Mesothelial cell of epicardium (in vitro differentiated cells): ENCODE measurements at places on chromosomes 6 and 20.
A peak's percentile ranks its signal among the peaks of the same experiment; 100 is the strongest.

DNA sequence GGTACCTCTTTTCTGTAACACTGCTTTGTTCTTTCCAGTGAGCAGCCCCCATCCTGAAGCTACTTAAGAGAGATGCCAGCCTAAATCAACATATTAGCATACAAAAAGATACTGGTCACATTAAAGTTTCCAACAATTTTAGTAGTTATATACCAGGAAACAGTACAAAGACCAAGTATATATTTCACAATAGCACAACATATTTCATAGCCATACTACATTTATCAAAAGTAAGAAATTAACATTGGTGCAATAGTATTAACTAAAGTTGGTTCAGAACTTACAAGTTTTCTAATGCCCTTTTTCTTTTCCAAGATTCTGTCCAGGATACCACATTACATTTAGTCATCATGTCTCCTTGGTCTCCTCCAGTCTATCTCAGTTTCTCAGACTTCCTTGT is 641.0 kb upstream of the GJE1 start:
- H3K27me3 ChIP-seq = no peaks in the 10 kb centered on the region
- H3K27ac ChIP-seq = no peak overlapping the region
- H3K4me3 ChIP-seq = no peak overlapping the region
- no peaks in the 10 kb centered on the region for H3K4me1 ChIP-seq
- H3K36me3 ChIP-seq = no peaks in the 10 kb centered on the region

GRCh38 chr20:4283016-4283415 is 267.7 kb upstream of the RNF24 start:
- no peak for DNase-seq
- H3K36me3 ChIP-seq = no peaks in the 10 kb centered on the region
- H3K27me3 ChIP-seq = peaks cover 2% of the 10 kb centered on the region
- H3K4me1 ChIP-seq = no peaks in the 10 kb centered on the region
- H3K27ac ChIP-seq = no peak overlapping the region

DNA sequence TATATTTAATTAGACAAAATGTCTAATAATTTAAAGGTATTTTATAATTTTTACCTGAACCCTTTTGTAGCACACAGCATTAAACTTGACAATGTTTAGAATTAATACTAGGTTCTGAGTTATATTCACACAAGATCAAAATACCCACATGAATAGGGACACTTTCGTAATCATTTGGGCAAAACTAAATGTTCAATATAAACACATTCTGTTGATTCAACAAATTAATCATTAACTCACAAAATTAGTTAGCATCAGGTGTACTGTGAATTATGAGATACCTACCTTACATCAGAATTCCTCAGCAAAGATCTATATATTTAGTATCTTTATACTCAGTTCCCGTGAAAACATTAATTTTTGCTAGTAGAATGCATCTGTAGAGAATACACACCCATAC is 481.5 kb upstream of the MANEA start:
- H3K4me3 ChIP-seq = no peak overlapping the region
- no peak overlapping the region for H3K27ac ChIP-seq

DNA sequence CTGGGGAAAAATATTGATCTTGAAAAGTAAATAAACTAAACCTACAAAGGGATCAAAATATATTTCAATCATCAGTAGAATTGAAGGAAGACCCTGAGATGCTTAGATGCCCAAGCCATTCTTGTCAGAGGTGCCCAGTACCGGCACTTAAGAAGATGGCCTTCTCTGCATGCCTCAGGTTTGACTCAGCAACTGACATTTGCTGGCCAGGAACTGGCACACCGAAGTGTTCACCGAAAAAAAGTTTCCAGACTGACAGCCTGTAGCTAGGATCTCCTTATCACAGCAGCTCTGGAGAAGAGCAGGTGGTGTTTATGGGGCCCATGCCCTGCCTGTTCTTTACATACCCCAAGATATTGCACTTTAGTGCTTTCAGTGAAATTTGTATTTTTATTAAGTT is 203.2 kb downstream of the MOXD1 start:
- H3K27me3 ChIP-seq = no peaks in the 10 kb centered on the region
- no peak overlapping the region for H3K4me3 ChIP-seq

GRCh38 chr6:146984251-146984924 is 219.8 kb upstream of the STXBP5 start:
- H3K27me3 ChIP-seq = no peaks in the 10 kb centered on the region
- H3K27ac ChIP-seq = peak overlapping the region; percentile 82
- H3K36me3 ChIP-seq = peaks cover 14% of the 10 kb centered on the region
- no peak for DNase-seq

DNA sequence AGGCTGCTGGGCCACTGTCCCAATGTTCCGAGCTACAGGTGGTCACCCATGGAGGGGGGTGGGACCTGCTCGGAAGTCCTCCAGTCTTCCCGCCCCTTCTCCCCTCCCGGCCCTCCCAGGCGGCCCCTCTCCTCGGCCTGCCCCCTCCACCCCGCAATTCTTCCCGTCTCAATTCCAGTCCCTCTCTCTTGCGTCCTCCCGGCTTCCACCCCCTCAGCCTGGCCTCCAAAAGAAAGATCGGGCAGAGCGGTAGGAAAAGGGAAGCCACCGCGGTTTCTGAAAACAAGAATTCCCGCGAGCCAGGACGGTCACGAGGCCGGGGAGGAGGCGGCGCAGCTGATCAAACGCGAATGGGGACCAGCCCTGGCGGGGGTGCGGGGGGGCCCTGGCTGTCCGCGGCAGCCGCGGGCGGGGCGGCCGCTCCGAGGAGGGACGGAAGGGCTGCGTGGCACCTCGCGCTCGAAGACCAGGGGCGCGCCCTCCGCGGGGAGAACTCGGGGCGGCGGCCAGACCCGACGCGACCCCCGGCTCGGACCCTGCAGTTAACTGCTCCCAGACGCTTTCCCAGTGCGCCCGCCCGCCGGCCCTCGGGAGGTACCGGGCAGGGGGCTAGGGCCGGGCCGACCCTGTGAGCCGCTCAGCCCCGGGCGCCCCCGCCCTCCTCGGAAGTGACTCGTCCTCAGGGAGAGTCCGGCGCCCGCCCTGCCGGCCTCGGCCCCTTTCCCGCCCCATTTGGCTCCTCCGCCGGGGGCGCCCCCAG is 1.0 kb downstream of the PXDC1 start:
- H3K36me3 ChIP-seq = no peaks in the 10 kb centered on the region
- H3K27me3 ChIP-seq = no peaks in the 10 kb centered on the region
- DNase-seq = peak; percentile 64
- peaks cover 41% of the 10 kb centered on the region for H3K4me1 ChIP-seq

GRCh38 chr6:136566007-136566487 is 15.8 kb upstream of the MAP7 start:
- DNase-seq = no peak
- peaks cover 20% of the 10 kb centered on the region for H3K36me3 ChIP-seq
- H3K27me3 ChIP-seq = no peaks in the 10 kb centered on the region
- H3K4me1 ChIP-seq = peaks cover 8% of the 10 kb centered on the region

GRCh38 chr6:211871-212497 is 80.3 kb upstream of the DUSP22 start:
- no peaks in the 10 kb centered on the region for H3K36me3 ChIP-seq
- H3K27me3 ChIP-seq = peaks cover 50% of the 10 kb centered on the region
- no peaks in the 10 kb centered on the region for H3K4me1 ChIP-seq

DNA sequence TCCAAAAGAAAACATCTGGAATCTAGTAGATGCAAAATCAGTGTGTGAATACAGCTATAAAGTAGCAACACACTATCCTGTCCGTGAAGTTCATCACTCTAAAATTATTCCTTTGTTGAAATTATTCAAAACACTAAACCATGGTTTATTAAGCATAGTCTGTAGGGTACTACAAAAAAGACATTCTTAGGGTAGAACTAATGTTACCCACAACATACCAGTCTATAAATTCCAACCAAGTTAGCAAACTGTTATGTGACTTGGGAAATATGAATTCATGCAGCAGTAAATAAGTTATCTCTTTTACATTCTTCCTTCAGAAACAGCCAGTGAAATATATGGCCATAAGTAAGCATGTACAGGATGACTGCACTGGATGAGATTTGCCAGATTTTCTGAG is 580.3 kb upstream of the ADGRB3 start:
- H3K4me3 ChIP-seq = no peak overlapping the region
- no peak for DNase-seq
- H3K27ac ChIP-seq = no peak overlapping the region

GRCh38 chr6:129748212-129748900 is 38.4 kb upstream of the ARHGAP18 start:
- no peak for DNase-seq
- no peaks in the 10 kb centered on the region for H3K36me3 ChIP-seq
- H3K4me3 ChIP-seq = no peak overlapping the region
- H3K27me3 ChIP-seq = no peaks in the 10 kb centered on the region
- no peak overlapping the region for H3K27ac ChIP-seq
- peaks cover 41% of the 10 kb centered on the region for H3K4me1 ChIP-seq

DNA sequence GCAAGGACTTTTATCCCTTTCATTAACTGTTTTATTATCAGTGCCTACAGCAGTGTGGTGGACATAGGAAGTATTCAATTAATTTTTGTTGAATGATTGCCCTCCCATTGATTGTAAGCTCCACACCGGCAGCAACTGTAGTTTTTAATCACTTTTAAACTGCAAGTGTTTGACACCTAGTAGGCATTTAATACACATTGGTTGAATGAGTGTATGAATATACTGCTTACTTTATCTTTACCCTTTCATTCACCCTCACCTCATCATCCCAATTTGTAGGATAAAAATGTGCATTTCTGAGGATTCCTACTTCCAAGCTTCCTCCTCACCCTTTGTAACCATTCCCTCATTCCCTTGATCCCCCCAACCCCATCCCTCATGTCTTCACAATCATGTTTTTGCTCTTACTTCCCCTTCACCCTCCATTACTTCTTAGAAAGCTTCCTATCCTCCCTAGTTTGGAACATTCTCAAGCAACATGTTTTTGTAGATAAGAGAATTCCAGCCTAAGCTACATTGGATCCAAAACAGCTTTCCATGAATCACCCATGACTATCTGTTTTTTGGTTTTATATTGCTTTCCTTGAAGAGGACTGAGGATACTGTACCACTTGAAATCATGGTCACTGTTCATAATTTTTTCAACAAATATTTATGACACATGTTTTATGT is 955 bp upstream of the SLC26A8 start:
- H3K4me1 ChIP-seq = peaks cover 41% of the 10 kb centered on the region
- no peak overlapping the region for H3K4me3 ChIP-seq
- no peak for DNase-seq
- H3K27me3 ChIP-seq = no peaks in the 10 kb centered on the region
- H3K36me3 ChIP-seq = no peaks in the 10 kb centered on the region
- H3K27ac ChIP-seq = peak overlapping the region; percentile 89

DNA sequence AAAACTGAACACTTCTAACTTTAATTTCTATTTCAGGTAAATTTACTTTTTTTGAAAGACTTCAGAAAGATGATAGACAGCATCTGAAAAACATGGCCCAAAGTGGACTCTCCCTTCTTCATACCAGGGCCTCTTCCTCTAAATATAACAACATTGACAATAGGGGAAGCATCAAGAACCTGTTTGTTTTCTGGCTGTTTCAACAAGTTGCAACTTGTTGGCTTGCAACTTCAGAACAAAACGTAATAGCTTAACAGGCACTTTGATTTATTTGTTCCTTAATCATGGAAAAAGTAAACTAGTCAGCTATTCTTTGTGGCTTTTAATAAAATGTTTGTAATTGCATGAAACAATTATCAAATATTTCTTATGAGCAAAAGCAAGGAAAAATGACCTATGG is 34.3 kb downstream of the RGS17 start:
- no peak for DNase-seq
- H3K27me3 ChIP-seq = no peaks in the 10 kb centered on the region
- no peak overlapping the region for H3K27ac ChIP-seq
- no peaks in the 10 kb centered on the region for H3K4me1 ChIP-seq

- peaks cover 3% of the 10 kb centered on the region for H3K4me1 ChIP-seq
- H3K27me3 ChIP-seq = no peaks in the 10 kb centered on the region
- H3K27ac ChIP-seq = no peak overlapping the region
- no peak for DNase-seq
- no peak overlapping the region for H3K4me3 ChIP-seq
- H3K36me3 ChIP-seq = no peaks in the 10 kb centered on the region
These were observed 124.6 kb upstream of the BTN3A2 start for GRCh38 chr6:26240157-26241032.

DNA sequence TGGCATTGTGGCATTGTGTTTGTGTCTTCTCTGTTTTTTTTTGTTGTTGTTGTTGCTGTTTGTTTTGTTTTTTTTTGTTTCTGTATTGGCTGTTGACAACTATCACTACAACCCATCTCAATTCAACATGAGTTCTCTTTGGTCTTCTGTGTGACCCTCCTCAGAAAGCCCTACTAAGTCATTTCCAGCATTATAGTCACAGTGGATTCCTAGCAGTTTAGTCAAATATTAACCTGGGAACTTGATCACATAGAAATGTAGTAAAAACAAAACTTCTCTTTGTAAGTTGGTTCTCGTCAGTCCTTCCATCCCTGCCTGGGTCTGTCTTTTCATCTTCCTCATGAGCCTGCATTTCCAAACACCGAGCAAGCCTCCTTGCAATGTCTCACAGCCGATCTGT is 16.8 kb downstream of the SLC17A2 start:
- DNase-seq = no peak
- no peaks in the 10 kb centered on the region for H3K4me1 ChIP-seq
- peaks cover 20% of the 10 kb centered on the region for H3K27me3 ChIP-seq
- H3K27ac ChIP-seq = no peak overlapping the region
- H3K4me3 ChIP-seq = no peak overlapping the region

- H3K4me3 ChIP-seq = no peak overlapping the region
- no peaks in the 10 kb centered on the region for H3K36me3 ChIP-seq
- H3K4me1 ChIP-seq = peaks cover 1% of the 10 kb centered on the region
These were observed 1.2 kb downstream of the KCNK17 start for GRCh38 chr6:39312912-39313525.

GRCh38 chr20:63839620-63840019 is 8.6 kb upstream of the ZBTB46 start:
- DNase-seq = no peak
- H3K36me3 ChIP-seq = no peaks in the 10 kb centered on the region
- no peak overlapping the region for H3K27ac ChIP-seq
- no peaks in the 10 kb centered on the region for H3K27me3 ChIP-seq
- peaks cover 6% of the 10 kb centered on the region for H3K4me1 ChIP-seq
- no peak overlapping the region for H3K4me3 ChIP-seq

DNA sequence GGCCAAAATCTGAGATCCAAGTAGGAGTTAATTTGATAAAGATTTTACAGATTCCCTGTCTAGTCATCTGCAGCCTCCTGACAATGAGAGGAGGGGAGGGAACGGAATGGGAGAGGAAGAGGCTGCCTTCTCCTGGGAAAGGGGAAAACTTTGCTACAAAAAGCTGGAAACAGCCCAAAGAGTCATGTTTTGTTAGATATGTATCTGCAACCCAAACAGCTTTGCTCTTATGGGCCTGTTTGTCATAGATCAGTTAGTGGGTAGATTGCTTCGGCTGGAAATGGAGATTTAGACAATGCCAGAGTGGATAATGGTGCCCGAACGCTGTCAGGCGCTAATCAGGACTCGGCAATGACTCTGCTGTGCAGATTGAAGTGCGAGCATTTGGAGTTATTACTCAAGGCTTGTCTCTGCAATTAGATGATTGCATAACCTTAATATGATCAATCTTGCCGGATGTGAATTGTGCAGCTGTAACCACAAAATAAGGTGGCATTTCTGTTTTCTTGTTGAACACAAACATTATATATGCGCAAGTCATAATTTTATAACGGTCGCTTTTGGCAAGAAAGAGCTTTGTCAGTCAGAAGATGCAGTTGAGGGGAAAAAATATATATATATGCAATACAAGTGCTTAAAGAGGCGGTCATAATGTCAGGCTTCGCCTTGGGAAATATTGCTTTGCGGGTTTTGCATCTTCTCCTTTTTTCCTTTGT is 92.4 kb upstream of the MAFB start:
- no peaks in the 10 kb centered on the region for H3K36me3 ChIP-seq
- no peaks in the 10 kb centered on the region for H3K4me1 ChIP-seq
- H3K4me3 ChIP-seq = no peak overlapping the region
